Activated naive CD8-positive, alpha-beta T cell treated with anti-CD3 and anti-CD28 coated beads, Interleukin-2, amount 10 ng/mL, durations not matched to agents 7 days and 5 days (primary cell): ENCODE measurements at places on chromosomes 5 and 9. TPM values are rescaled to one million over a fixed set of nuclear protein-coding genes. Genes with fewer than 3 reads are reported as not detected.

Gene TEX53
- not detected for total RNA-seq

Gene CCDC183
- total RNA-seq: 1.7 TPM

GRCh38 chr5:176650354-176650884 is 3.1 kb downstream of the TSPAN17 start:
- no peak for DNase-seq
- peaks cover 44% of the 10 kb centered on the region for H3K4me1 ChIP-seq
- H3K36me3 ChIP-seq: peaks cover 6% of the 10 kb centered on the region
- no peak overlapping the region for H3K4me3 ChIP-seq
- H3K27me3 ChIP-seq: no peaks in the 10 kb centered on the region

- DNase-seq: no peak
- peak overlapping the region; percentile 84 for H3K4me3 ChIP-seq
- H3K4me1 ChIP-seq: peaks cover 26% of the 10 kb centered on the region
- H3K36me3 ChIP-seq: no peaks in the 10 kb centered on the region
- peaks cover 2% of the 10 kb centered on the region for H3K27me3 ChIP-seq
Observed at GRCh38 chr9:677461-678097, 163.9 kb upstream of the DMRT1 start.

DNA sequence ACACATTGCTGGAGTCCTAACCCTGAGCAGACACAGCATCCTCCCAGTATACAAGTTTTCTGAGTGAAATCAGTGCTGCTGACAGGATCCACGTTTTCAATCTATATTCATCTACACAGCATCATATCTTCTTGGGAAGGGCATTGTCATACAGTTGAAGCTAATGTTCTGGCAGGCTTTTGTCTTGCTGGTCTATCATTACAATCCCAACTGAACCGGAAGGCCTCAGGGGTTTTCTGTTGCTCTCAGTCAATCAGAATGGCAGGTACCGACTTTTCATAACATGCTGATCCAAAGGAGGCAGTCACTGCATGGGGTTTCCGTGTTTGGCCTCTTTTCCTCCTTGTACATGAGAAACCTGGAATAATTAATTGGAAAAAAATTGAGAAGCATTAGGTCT is 2118.8 kb upstream of the WWC1 start:
- no peak overlapping the region for H3K27ac ChIP-seq
- no peaks in the 10 kb centered on the region for H3K27me3 ChIP-seq
- DNase-seq: no peak

DNA sequence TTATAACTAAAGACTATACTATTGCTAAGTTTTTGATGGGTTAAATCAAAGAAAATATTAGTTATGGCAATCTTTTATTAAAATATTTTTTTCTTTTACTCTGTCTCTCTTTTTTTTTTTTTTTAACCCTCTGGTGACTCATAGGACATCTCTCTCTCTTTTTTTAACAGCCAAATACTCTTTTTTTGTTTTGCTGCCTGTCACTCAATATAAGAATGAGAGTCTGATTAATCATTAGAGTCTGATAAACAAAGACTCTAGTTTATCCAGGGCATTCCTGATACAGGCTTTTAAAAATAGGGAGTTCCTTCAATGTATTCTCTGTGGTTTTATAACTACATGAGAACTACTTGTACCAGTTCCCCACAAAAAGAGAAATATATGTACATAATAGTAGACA is 77.3 kb downstream of the SLC38A9 start:
- H3K4me3 ChIP-seq: no peak overlapping the region
- H3K27ac ChIP-seq: peak overlapping the region; percentile 39
- no peaks in the 10 kb centered on the region for H3K27me3 ChIP-seq
- peaks cover 22% of the 10 kb centered on the region for H3K36me3 ChIP-seq
